Stimulated activated CD4-positive, alpha-beta T cell treated with anti-CD3 and anti-CD28 coated beads, Interleukin-1b, Interleukin-23, amount 100 ng/mL, for 4 hours (primary cell): ENCODE measurements at places on chromosomes 1 and 21.
A peak's percentile ranks its signal among the peaks of the same experiment; 100 is the strongest.

- DNase-seq: no peak
These were observed 221.8 kb downstream of the NTNG1 start for GRCh38 chr1:107362468-107363140.

GRCh38 chr1:33137800-33138199 lies 44.0 kb downstream of the TRIM62 start:
- peak; percentile 17 for DNase-seq

DNA sequence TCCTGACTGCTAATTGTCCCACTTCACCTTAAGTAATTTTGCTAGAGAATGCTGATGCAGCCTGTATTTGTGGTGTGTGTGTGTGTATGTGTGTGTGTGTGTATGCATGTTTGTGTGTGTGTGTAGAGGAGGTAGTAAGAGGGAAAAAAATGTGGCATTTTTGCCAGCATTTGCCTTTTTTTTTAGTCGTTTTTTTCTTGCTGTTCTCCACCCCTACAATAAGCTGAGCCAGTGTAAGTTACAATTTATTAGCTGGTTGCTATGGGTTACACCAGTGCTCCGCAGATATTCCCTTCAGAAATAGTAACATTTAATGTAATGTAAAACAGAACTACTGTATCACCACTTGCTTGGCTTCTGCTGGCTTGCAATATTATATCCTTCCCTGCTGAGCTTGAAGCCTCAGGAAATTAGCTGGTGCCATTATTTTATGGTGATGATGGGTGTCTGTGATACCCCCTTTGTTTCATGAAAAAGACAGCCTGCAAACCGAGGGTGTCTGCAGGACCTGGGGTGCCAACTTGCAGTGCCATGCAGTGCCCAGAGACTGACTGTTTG lies 23.4 kb upstream of the IGSF3 start:
- no peak for DNase-seq

- no peak for DNase-seq
These were observed 15.4 kb downstream of the LPAR3 start for GRCh38 chr1:84877592-84877991.

DNA sequence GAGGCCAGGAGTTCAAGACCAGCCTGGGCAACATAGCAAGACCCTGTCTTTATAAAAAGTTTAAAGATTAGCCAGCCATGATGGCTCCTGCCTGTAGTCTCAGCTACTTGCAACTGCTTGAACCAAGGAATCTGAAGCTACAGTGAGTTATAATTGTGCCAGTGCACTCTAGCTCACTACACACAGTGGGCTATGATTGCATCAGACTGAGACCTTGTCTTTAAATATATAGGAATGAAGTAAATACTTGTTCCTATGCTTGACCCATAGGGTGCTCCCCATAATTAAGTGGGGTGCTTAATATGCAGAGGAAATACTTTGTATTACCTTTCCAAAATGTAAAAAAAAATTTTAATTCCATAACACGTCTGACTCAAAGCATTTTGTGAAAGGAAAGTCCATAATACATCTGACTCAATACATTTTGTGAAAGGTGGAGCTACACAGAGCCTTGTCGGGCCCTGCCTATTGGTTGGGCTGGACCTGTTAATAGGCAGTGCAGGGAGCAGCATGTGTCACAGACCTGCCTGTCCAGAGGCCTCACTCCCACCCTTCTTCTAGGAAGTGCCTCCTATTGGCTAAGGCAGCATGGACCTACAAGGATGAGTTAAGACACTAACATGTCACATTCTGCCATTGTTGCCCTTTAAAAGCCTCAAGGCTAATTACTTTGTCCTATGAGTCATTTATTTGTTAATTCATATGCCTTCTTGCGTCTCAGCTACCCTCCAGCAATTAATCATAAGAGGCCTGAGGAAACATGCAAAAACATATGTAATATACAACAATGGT lies 33.6 kb downstream of the CD58 start:
- no peak for DNase-seq

DNA sequence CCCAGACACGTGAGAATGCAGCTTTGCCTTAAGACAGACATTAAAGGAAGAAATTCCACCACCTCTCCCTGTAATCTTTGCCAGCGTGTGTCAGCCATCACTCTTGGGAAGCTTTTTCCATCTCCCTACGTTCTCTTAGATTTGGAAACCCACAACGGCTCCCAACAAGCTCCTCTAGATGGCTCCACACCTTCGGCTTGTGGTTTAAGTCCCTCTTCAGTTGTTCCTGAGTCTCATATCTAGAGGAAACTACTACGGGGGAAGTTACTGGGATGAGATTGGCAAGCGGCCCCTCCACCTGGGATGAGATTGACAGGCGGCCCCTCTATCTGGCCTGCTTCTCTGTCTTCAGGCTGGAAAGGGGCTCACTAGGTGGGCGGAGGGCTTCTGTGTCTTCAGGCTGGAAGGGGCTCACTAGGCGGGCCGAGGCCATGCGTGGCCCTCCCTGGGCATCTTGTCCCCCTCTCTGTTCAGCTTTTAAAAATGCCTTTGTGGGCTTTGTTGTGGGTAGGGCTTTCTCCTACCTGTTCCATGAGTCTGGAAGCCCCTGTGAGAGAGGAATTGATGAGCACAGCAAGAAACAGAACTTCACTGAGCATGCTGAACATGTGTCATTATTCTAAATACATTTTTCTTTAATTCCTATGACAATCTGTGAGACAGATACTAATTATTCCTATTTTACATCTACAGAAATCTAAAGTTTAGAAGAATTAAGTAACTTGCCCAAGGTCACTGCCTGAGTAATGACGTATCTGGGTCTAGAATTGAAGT lies 670.5 kb downstream of the KIF26B start:
- no peak for DNase-seq

DNA sequence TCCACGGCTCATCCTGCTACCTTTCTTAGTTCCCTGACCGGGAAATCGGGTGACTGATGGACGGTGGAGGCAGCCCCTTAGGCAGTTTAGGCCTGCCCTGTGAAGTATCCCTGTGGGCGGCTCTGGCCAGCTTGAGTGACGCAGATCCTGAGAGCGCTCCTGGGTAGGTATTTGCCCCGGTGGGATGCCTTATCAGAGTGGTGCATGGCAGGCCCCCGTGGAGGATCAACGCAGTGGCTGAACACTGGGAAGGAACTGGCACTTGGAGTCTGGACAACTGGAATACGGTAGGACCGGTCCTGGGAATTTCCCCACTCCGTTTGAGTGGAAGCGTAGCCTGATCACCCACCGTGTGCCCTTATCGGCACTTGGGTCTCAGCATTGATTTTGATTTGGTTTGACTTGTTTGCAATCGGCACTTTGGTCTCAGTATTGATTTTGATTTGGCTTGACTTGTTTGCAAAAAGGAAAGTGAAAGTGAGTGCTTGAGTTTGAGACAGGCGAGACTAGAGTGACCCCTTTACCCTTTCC lies 15.2 kb downstream of the PLA2G2F start:
- no peak for DNase-seq

- no peak for DNase-seq
These were observed 49.1 kb downstream of the COP1 start for GRCh38 chr1:176157995-176158394.

DNA sequence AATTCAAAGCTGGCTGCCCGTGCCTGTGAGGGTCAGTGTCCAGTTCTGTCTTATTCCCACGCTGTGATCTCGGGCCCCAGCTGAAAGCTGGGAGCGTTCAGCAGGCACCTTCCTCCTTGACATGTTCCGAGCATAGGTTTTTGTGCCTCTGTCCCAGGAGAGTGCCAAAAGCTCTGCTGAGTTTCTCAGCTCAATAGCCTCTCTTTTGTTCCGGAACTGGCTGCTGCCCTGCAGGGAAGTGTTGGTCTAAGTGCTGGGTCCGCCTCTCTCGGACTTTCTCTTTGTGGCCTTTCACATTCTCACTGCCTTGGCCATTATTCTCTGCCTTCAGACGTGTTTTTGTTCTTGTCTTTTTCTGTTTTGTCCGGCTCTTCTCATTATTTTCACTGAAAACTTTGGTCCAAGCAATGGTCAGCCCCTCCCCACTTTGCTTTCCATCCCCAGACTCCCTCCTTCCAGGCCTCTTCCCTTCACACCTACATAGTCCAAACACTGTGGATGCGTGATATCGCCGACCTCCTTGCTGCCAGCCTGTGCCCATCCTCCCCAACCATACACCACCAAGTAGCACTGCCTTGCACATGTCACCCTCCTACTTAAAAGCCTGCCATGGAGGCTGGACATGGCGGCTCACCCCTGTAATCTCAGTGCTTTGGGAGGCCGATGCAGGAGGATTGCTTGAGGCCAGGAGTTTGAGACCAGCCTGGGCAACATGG lies 233.8 kb downstream of the RHOU start:
- no peak for DNase-seq

GRCh38 chr21:35139382-35139715 lies 90.2 kb upstream of the RUNX1 start:
- DNase-seq: peak; percentile 3

- DNase-seq: no peak
These were observed 33.6 kb downstream of the ACOT11 start for GRCh38 chr1:54581621-54582035.

DNA sequence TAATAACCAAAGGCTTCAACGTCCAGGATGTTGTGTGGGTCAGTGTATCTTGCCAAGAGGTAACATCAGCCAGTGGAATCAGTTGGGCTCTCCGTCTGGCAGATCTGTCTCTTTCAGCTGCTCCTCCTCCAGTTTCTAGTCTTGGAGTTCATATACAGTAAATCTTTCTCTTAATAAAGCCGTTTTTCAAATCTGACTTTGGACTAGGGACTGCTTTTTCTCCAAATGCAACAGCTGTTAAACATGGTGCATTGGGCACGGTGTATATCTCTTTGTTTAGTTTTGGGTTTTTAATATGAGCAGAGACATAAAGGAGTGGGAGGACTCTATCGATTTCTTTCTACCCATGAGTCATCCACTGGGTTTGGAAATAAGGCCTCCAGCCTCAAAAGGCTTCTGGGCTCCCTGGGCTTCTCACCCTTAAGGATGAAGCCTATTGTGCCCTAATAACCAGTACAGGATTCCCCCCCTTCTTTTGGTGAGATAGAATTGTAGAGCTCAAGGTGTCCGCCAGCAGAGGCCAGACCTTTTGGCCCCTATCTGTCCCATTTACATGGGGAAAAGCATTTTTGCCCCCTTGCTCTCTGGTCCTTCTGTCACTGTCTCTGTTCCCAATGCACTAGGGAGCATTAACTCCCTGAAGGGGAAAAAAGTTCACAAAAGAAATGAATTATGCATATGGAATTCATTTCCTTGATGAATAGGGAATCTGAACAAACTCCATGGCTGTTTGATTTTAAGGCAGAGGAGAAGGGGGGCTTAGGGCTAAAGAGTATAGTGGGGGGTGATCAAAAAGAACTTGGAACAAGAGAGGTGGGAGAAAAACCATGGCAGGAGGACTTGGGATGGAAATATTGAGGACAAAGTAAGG lies 86.0 kb downstream of the PBX1 start:
- DNase-seq: no peak
